Activated T-helper 17 cell treated with anti-CD3 and anti-CD28 coated beads, Interleukin-2, amount 50 U/mL, for 72 hours (primary cell): ENCODE measurements at places on chromosomes 2 and 18. TPM values are rescaled to one million over a fixed set of nuclear protein-coding genes. Genes with fewer than 3 reads are reported as not detected.

GRCh38 chr2:108106731-108107130 lies 120.4 kb downstream of the SLC5A7 start:
- H3K36me3 ChIP-seq, result no peaks in the 10 kb centered on the region
- no peak overlapping the region for H3K27ac ChIP-seq
- H3K4me3 ChIP-seq, result no peak overlapping the region
- H3K27me3 ChIP-seq, result peaks cover 3% of the 10 kb centered on the region
- H3K4me1 ChIP-seq, result no peaks in the 10 kb centered on the region

- no peak overlapping the region for H3K4me3 ChIP-seq
- no peak for ATAC-seq
- no peaks in the 10 kb centered on the region for H3K36me3 ChIP-seq
- H3K4me1 ChIP-seq, result no peaks in the 10 kb centered on the region
Observed at GRCh38 chr2:7191932-7192331, 274.7 kb downstream of the RNF144A start.

- ATAC-seq, result no peak
- H3K4me3 ChIP-seq, result no peak overlapping the region
- peaks cover 6% of the 10 kb centered on the region for H3K27me3 ChIP-seq
Observed at GRCh38 chr2:3769766-3770165, 66.4 kb downstream of the DCDC2C start.

DNA sequence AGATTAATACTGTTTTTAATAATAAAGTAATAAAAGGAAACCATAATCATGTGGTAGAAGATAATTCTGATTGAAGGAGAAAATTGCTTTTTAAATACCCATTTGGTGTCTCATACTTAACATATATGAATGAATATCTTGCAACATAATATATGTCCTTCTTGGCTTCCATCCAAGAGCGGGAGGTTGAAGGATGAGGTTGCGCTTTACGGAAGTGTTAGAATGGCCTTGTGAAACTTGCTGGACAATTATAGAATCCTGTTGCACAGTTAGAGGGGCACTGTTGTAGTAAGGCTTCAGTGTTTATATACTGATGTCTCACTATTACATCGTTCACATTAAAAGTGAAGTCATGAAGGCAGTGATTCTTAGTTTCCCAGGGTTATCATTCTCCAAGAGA lies 9.4 kb downstream of the INSIG2 start:
- H3K4me3 ChIP-seq, result peak overlapping the region; percentile 35
- H3K36me3 ChIP-seq, result peaks cover 90% of the 10 kb centered on the region
- no peak overlapping the region for H3K27ac ChIP-seq
- no peak for ATAC-seq
- peaks cover 47% of the 10 kb centered on the region for H3K4me1 ChIP-seq
- no peaks in the 10 kb centered on the region for H3K27me3 ChIP-seq

The TRIM54 gene
- total RNA-seq, result 0.13 TPM

The AQP4 gene
- not detected for total RNA-seq

DNA sequence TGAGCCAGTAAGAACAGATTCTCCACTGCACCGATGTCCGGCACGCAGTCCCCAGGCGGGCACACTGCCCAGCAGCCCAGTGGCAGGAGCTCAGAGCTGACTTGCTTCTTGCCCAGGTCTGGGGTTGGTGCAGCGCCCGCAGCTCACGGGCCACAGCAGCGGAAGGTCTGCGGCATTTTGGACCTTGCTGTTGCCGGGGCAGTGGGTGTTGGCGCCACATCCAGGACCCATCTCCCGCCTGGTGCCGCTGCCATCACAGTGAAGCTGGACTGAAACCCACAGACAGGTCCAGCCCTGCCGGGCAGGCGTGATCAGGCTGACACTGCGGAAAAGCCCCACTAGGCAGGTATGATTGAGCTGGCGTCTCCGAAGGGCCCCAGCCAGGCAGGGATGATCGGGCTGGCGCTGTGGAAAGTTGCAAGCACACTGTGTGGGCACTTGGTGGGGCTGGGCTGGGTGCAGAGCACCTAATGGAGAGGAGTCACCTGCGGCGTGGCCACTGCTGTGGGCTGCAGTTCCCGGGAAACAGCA lies 75.5 kb downstream of the SLC66A2 start:
- H3K4me3 ChIP-seq, result no peak overlapping the region
- H3K36me3 ChIP-seq, result no peaks in the 10 kb centered on the region
- no peaks in the 10 kb centered on the region for H3K4me1 ChIP-seq
- no peak overlapping the region for H3K27ac ChIP-seq
- H3K27me3 ChIP-seq, result peaks cover 3% of the 10 kb centered on the region

DNA sequence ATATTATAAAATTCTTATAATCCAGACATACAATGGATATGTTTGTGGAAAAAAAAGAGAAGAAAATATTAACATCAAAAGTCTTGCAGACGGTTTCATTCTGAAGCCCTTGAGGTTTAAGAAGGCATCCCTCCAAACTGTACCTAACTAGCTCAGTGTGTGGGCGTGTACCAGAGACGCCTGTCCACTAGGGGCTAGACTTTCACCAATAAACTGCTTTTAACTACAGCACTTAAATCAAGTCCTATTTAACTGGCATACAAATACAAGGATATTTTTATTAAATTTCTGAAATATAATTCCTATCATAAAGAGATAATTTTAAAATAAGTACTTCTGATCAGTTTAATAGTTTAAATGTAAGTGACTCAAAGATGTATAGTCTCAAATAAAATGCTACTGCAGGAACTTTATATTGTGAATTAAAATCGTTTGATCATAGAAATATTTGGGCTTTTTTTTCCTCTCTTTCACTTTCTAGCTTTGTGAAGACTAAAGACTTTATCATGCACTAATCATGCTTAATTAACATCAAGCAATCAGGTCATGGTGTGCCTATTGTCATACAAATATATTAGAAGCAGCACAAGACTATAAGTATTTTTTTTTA lies 437.7 kb downstream of the SATB2 start:
- no peak overlapping the region for H3K27ac ChIP-seq
- no peaks in the 10 kb centered on the region for H3K4me1 ChIP-seq
- no peaks in the 10 kb centered on the region for H3K36me3 ChIP-seq
- no peak for ATAC-seq

The SLC11A1 gene
- total RNA-seq, result 0.19 TPM
